Fibroblast of villous mesenchyme (primary cell): ENCODE measurements at places on chromosomes 7 and 10.

DNA sequence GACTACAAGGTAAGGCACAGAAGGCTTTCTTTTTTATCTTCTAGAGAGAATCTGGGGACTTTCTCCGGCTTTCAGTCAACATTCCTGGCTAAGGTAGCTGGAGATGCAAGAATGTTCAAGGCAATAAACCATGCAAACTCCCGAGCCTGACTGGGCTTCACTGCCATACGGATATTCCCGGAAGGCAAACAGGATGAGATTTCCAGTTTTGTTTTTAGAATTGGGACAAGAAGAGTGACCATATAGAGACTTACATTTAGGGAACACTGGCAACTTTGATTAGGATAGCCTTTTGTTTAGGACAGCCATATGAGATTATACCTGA is 269 bp downstream of the CALD1 start:
- DNase-seq, result no peak

GRCh38 chr10:44364566-44364965 is 20.3 kb downstream of the CXCL12 start:
- DNase-seq, result no peak

DNA sequence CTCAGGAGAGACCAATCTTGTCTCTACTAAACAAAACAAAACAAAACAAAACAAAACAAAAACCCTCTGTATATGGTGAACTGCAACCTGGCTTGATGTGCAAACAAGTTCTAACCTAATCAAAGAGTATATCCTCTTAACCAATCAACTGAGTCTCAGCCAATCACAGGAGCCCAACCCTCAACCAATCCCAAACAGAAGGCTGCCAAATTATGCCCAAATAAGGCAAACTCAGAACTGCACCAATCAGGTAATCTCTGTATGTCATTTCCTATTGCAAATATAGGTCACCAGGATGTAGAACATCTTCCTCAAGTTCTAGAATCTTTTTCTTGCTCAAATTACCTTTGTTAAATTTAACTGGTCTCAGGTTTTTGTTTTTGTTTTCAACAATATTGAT is 5.2 kb downstream of the FAM133B start:
- no peak for DNase-seq

DNA sequence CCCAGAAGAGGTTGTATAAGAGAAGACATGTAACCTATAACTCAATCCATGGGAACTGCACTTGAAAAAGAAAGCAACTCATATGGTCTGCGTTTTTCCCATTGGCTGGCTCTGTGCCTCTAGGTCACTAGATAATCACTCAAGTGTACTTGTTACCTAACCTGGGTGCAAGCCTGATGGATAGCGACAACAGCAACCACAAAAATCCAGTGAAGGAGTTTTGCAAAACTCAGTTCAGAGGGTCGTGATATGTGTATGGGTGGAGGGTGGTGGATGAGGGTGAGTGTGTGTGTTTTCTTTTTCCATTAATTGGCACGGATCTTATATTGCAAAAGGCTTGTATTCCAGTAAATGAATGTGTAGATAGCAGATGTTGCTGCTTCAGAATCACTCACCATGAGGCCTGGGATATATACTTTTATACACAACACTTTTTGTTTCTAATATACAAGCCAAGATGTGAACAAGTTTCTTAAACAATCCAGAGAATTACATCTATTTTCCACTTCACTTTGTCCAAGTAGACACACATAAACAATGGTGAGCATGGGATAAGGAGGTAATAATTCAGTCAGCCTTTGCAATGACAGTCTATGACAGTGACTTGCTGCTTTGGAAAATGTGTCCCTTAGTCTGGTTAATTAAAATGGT is 286.9 kb upstream of the DKK1 start:
- DNase-seq, result peak; percentile 4

DNA sequence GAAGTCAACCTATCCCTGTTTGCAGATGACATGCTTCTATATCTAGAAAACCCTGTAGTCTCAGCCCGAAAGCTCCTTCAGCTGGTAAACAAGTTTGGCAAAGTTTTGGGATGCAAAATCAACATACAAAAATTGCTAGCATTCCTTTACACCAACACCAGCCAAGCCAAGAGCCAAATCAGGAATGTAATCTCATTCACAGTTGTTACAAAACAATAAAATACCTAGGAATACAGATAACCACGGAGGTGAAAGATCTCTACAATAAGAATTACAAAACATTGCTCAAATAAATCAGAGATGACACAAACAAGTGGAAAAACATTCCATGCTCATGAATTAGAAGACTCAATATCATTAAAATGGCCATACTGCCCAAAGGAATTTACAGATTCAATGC is 50.4 kb upstream of the ZNF365 start:
- DNase-seq, result peak; percentile 13

DNA sequence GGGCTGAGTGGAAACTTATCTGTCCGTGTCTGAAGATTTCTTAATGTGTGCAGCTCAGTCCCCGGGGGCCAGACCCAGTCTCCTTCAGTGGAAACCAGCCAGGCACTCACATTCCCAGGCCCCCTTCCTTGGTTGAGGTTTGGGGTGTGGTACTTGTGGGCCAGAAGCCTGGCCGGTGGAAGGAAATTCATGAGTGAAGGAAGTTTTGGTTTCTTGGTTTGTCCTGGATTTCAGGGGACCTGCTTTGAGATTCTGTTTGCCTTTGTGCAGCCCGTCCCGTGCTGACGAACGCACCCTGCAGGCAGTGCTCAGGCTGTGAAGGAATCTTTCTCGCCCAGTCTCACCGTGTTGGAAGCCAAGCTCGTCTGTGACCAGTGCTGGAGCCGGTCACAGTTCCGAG is 2.9 kb downstream of the INPP5A start:
- DNase-seq, result peak; percentile 59

DNA sequence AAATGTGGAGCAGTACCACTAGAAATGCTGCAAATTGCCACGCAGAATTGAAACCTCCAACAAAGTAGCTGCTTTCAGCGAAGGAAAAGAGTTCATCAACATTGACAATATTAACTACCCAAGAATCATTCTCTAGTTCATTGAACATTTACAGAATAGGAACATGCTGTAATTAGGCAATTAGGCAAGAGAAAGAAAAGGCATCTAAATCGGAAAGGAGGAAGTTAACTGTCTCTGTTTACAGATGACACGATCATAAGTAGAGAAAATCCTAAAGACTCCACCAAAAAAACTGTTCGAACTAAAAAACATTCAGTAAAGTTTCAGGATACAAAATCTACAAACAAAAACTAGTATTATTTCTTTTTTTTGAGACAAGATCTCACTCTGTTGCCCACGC is 8.9 kb upstream of the PKD1L1 start:
- no peak for DNase-seq

GRCh38 chr10:110212119-110213006 is 5.0 kb downstream of the MXI1 start:
- no peak for DNase-seq

- no peak for DNase-seq
Observed at GRCh38 chr10:63822496-63822895, 301.3 kb downstream of the REEP3 start.
